ENCODE measurements at places on chromosomes 1 and 21. TPM values are rescaled to one million over a fixed set of nuclear protein-coding genes. Genes with fewer than 3 reads are reported as not detected.

Gene CYP4Z1
- 0.20 TPM for total RNA-seq

Gene CD53
- not detected for total RNA-seq

Gene MMEL1
- 1.4 TPM for total RNA-seq

Gene GJA5
- total RNA-seq: 0.87 TPM
